ENCODE measurements at places on chromosomes 2 and 18. TPM values are rescaled to one million over a fixed set of nuclear protein-coding genes. Genes with fewer than 3 reads are reported as not detected.

The DNER gene
- 1.1 TPM for polyA plus RNA-seq

The PLCD4 gene
- 1.2 TPM for polyA plus RNA-seq

The AQP12A gene
- polyA plus RNA-seq = not detected

The ACOXL gene
- polyA plus RNA-seq = not detected

The CHPF gene
- 70.6 TPM for polyA plus RNA-seq

The RAB6C gene
- not detected for polyA plus RNA-seq

The GAREM1 gene
- 3.3 TPM for polyA plus RNA-seq

The MPV17 gene
- polyA plus RNA-seq = 47.5 TPM

The PDE11A gene
- polyA plus RNA-seq = 0.03 TPM

The KCNS3 gene
- 15.0 TPM for polyA plus RNA-seq

The SATB2 gene
- 1.3 TPM for polyA plus RNA-seq

Measured in aorta (tissue), 5 donors.